ENCODE measurements at places on chromosomes 7 and 10. TPM values are rescaled to one million over a fixed set of nuclear protein-coding genes. Genes with fewer than 3 reads are reported as not detected.

DNA sequence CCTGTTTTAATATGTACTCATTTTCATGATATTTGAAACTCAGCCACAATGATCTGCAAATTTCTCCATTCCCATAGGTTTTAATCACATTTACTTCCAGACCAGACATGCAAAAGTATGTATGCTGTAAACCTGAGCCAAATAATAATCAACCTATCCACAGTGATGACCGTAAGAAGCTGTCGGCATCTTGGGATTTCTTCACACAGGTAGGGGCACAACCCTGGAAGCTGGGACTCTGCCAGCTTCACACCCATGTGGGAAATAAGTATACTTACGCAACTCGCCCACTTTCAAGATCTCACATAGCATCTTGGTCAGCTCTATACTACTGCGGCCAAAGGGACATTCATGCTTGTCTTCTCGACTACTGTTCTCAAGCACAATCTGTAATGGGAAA, 352.3 kb downstream of the ELMO1 start:
- no peak overlapping the region for H3K4me3 ChIP-seq
- H3K36me3 ChIP-seq, result no peaks in the 10 kb centered on the region

DNA sequence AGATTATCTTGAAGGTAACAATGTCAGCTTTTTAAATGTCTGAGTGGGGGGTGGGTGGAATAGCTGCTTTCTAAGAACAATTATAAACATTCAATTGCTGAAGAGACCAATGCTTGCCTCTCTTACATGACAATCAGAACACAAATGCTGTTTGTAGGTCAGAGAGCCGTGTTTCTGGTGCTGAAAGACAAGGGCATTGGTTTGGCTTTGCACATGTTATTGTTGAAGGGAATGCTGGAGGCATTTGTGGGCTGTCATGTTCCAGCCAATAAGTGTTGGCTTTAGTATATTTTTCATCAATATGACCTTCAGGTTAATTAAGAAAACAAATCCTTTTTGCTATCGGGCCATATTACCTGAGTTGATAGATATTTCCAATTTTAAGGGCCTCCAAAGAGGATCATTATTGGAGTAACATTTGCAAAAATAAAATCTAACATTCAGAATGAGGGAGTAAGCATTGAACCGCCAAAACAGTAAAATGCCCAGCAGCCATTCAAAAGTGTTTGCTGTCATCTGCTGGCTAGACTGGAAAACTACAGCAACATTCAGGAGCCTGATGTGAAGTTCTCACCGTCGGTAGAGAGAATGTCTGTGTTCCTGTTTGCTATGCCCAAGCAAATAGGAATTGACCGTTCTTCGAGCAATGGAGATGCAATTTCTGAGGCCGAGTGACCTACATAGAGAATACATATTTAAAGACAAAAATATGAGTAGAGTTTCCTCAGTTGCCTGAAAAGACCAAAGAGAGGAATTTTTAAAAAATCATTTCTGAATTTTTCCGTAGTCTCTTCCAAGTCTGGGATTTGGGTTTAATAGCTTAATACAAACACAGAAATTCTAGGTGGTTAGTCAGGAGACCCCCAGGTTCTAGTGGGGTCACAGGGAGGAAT, 118.9 kb downstream of the APBB1IP start:
- H3K36me3 ChIP-seq, result no peaks in the 10 kb centered on the region
- H3K27me3 ChIP-seq, result no peaks in the 10 kb centered on the region
- H3K4me1 ChIP-seq, result no peaks in the 10 kb centered on the region
- no peak overlapping the region for H3K4me3 ChIP-seq
- DNase-seq, result peak; percentile 94

- H3K27me3 ChIP-seq, result no peaks in the 10 kb centered on the region
- H3K36me3 ChIP-seq, result no peaks in the 10 kb centered on the region
- no peak for DNase-seq
- H3K4me1 ChIP-seq, result no peaks in the 10 kb centered on the region
Observed at GRCh38 chr7:94160719-94161435, 156.7 kb upstream of the BET1 start.

- no peaks in the 10 kb centered on the region for H3K27me3 ChIP-seq
- DNase-seq, result no peak
- no peaks in the 10 kb centered on the region for H3K36me3 ChIP-seq
- H3K4me1 ChIP-seq, result no peaks in the 10 kb centered on the region
- H3K27ac ChIP-seq, result no peak overlapping the region
Observed at GRCh38 chr7:139047970-139048369, 12.1 kb upstream of the ZC3HAV1L start.

WDR11 gene
- 91.5 TPM for total RNA-seq

CALHM3 gene
- not detected for total RNA-seq

CALD1 gene
- total RNA-seq, result 139 TPM

ENTPD7 gene
- total RNA-seq, result 18.0 TPM

PODXL gene
- 15.2 TPM for total RNA-seq

Measured in spinal cord (tissue), 10 donors.